ELR (cell line): ENCODE measurements at places on chromosomes 3 and 15.
A peak's percentile ranks its signal among the peaks of the same experiment; 100 is the strongest.

DNA sequence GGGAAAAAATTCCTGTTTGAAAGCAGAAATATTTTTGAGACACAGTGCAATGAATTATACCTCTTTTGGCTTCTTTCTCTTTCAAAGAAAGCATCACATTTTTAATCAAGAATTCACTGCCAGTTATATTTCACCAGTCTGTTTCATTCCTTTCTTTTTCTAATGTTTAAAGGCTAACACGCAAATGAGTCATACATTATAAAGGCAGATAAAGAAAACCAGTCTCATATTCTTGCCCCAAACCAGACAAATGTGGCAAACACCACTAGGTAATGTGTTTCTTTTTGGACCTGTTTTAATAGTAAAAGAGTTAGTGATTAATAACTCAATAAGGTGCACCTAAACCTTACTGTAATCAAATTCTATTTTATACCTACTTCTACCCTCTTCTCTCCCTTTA, 83.8 kb downstream of the PLOD2 start:
- no peak for DNase-seq

GRCh38 chr3:5219216-5219615, 31.7 kb downstream of the EDEM1 start:
- DNase-seq = no peak

DNA sequence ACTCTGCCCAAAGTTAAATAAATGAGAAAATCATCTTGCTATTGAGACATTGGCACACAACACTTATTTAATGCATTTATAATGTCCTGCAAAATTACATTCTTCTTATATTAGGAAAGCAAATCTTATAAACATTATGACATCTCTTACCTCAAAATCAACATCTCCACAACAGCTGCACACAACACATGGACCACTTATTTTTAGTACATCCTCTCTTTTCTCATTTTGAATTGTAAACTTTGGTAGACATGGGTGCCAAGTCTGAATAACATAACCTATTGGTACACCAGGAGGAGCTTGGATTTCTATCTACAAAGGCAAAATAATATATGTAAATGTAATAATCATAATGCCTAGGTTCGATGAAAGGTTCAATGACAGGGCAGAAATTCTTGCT, 23.0 kb downstream of the PLSCR1 start:
- DNase-seq = no peak

DNA sequence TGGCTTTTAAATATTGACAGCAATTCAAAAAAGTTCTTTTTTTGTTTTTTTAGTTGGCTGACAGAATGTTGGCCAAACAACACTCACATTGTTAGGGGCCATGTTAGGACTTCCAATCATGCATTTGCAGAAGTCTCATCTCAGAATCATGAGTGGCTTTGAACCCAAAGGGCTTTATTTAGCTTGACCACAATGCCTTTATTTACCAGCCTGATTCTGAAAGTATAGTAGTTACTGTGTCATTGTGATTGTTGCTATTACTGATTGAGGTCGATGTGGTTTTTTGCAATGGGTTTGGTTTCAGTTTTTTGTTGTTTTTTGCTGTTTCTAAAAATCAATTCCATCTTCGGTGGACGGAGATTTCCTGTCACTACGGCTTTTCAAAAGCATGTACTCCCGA, 7.2 kb downstream of the GLDN start:
- DNase-seq = no peak

DNA sequence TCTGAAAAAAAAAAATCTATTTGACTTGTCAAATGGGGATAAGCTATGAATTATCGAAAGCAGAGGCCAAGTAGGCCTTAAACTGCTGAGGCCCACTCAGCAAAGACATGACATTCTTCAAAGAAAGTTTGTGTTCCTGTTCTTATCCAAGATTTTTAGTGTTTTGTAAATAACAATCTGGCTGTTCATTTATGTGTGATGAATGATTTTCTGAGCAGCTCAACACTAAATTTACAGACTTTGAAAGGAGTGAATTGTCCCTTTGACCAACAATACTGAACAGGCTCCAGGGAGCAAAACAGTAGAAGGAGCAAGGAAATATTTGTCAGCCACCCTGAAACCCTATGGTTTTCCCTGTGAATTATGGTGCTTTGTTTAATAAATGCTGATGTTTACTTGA, 512.6 kb upstream of the NAALADL2 start:
- DNase-seq = no peak

- DNase-seq = no peak
Observed at GRCh38 chr15:26083896-26084295, 220.8 kb upstream of the ATP10A start.

- DNase-seq = peak; percentile 85
Observed at GRCh38 chr15:70023064-70023768, 74.5 kb downstream of the TLE3 start.

DNA sequence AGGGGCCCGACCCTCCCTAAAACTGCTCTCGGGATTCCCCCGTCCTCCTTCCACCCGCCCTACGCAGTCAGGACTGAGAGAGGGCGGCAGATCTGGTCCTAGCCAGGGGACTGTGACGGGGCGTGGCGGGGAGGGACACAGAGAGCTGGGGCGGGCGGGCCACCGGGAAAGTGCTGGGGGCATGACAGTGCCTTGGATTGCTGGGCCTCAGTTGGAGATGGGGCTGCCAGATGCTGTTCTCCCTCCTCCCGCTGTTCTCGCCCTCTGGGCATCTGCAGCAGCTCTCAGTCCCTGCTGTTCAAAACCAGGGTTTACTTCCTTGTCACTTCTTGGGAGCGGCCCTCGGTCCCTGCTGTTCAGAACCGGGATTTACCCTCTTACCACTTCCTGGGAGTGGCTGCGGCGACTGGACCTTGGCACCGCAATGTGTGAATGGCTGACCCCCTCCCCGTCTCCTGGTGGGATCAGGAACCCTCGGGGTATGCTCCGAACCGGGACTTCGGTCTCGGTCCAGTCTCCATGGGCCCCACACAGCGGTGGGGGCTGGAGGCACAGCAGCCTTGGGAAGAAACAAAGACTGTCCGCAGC, 1.8 kb upstream of the RPP25 start:
- DNase-seq = peak; percentile 63
